NCI-H2081 treated with DMSO at 0.1 percent for 48 hours (cell line): ENCODE measurements at places on chromosomes 1 and 21.

DNA sequence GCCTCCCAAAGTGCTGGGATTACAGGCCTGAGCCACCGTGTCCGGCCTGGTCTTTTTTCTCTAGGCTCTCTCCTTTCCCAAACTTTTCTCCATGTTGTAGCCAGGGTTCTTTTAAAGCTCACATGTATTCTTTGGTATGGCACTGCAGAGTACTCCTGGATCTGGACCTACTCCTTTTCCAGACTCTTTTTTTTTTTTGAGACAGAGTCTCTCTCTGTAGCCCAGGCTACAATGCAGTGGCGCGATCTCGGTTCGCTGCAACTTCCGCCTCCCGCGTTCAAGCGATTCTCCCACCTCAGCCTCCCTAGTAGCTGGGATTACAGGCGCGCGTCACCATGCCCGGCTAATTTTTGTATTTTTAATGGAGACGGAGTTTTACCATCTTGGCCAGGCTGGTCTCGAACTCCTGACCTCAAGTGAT lies 602 bp upstream of the MED18 start:
- DNase-seq = no peak

GRCh38 chr1:38727684-38728584 lies 131.6 kb downstream of the RRAGC start:
- DNase-seq = no peak

DNA sequence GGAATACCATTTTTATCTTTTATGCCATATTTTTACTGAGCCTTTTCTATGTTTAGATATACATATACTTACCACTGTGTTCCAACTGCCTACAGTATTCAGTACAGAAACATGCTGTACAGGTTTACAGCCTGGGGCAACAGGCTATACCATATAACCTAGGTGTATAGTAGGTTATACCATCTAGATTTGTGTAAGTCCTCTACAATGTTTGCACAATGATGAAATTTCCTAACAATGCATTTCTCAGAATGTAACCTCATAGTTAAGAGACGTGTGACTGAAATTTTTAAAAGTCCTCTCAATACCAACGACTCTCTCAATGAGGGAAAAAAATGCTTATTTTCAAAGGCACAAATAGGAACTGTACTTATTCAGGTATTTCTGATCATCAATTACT lies 21.7 kb downstream of the INTS7 start:
- DNase-seq = no peak

GRCh38 chr1:14435368-14436023 lies 163.0 kb upstream of the KAZN start:
- no peak for DNase-seq

DNA sequence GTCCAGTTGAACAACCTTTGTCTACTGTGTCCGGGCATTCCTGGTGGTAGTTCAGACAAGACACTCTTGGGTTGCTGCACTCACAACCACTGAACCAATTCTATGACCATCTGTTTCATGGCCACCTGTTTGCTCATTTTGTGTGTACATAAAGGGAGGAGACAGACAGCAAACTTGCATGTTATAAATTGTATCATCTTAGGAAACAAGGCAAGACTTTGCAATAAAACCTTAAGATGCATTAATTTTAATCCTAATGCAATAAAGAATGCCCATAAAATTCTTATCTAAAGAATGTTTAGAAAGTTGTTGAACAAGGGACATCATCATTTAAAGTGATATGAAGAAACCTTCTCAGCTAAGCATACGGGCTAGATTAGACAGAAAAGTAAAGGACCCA lies 34.8 kb downstream of the ADAM30 start:
- no peak for DNase-seq

GRCh38 chr1:67664048-67664447 lies 21.0 kb upstream of the GADD45A start:
- DNase-seq = no peak

- DNase-seq = no peak
Measured at GRCh38 chr1:184507165-184507564, 120.3 kb downstream of the C1orf21 start.

GRCh38 chr1:206809504-206810084 lies 37.3 kb upstream of the IL10 start:
- no peak for DNase-seq

DNA sequence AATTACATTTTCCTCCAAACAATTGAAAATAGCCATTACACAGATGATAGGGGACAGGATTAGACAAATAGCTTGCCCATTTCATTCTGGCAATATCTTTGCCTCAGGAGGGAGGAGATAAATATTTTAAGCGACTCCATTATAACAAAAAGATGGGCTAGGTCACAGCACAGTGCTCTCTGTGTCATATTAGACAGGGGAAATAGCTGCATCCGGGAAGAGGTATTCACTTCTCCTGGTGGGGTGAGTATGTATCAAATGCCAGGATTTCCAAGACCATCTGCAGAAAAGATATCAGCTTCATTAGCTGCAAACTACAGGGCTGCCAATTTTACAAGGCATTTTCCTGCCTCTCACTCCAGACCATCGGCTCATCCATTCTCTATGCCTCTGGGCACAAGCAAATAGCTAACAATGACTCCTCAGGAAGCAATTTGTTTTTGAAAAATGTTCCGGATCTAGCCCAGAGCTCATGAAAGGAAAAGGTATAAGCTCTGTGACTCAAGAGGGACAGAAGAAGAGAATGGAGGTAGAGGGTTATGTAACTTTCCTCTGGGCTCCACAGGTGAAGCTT lies 41.9 kb upstream of the ANGPTL7 start:
- DNase-seq = no peak

- no peak for DNase-seq
Measured at GRCh38 chr1:158055854-158056253, 62.4 kb downstream of the KIRREL1 start.

- DNase-seq = no peak
Measured at GRCh38 chr21:37032293-37032692, 25.8 kb downstream of the RIPPLY3 start.

DNA sequence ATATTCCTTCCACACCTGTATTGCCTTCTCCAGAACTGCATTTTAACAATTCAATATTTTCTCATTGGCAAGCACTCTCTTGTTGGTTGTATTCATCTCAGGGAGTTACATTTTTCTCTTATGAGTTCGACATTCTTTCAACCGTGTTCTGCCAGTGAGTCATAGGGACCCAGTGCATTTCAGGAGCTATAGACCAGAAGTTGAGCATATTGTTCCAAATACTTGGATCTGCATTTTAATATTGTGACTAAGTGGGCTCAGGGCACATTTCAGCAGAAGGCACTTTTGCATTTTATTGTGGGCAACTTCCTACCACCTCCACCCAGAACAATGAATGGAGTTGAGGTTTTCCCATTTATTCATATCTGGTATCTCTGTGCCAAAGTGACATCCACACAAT lies 132.8 kb downstream of the TNFSF18 start:
- DNase-seq = no peak

DNA sequence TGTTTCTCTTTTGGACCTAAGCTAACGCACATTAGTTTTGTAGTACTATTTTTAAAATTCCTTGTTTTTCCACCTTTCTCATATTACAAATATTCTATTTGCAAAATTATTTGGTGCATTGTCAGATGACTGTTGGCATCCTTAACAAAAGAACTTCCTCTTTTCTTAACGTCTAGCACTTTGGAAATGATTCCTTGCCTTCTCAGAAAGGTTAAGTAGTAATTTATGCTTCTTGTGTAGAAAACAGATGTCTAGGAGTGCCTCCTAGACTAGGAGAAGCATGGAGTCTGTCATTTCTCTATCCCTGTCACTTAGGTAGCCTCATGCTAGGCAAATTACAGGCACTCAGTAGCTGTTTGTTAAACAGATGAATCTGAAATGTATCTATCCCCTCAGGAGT lies 64.4 kb downstream of the HSPA13 start:
- DNase-seq = no peak

GRCh38 chr1:92949937-92950817 lies 11.1 kb downstream of the DIPK1A start:
- DNase-seq = no peak

DNA sequence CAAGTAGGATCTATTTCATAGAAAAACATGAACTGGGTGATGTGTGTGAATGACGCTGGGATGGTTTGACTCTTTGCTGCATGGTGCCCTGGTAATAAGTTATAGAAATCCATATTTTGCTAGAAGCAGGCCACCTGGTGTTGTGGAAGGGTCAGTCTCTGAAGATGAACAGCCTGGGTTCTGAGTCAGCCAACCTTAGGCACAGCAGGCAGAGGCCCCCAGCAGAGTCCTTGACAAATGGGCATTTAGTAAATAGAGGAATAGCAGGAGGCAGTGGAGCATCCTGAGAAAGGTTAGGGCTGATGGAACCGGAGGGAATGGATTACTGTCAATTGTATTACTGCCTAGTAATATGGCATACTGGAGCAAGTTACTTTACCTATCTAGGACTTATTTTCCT lies 20.9 kb downstream of the FGGY start:
- DNase-seq = no peak

- DNase-seq = no peak
Measured at GRCh38 chr1:41006942-41007865, 14.3 kb downstream of the SLFNL1 start.

- DNase-seq = no peak
Measured at GRCh38 chr1:5887349-5887970, 104.8 kb downstream of the NPHP4 start.

DNA sequence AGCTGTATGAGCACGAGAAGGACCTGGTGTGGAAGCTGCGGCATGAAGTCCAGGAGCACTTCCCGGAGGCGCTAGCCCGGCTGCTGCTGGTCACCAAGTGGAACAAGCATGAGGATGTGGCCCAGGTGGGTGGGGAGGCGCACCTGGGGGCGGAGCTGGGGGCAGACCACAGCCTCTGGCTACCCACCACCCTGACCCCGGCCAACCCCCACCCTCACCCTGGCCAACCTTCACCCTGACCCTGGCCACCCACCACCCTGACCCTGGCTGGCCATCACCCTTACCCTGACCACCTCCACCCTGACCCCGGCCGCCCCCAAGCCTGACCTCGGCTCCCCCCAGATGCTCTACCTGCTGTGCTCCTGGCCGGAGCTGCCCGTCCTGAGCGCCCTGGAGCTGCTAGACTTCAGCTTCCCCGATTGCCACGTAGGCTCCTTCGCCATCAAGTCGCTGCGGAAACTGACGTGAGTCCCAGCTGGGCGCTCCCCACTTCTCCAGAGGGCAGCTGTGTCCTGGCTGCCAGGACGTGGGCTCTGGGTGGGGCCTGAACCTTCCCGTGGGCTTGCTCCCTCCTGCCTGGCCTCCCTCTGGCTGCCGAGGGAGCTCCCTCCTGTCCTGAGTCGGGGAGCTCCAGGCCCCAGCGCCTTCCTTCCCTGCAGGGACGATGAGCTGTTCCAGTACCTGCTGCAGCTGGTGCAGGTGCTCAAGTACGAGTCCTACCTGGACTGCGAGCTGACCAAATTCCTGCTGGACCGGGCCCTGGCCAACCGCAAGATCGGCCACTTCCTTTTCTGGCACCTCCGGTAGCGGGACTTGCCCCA lies 69.5 kb downstream of the PIK3CD start:
- DNase-seq = no peak

DNA sequence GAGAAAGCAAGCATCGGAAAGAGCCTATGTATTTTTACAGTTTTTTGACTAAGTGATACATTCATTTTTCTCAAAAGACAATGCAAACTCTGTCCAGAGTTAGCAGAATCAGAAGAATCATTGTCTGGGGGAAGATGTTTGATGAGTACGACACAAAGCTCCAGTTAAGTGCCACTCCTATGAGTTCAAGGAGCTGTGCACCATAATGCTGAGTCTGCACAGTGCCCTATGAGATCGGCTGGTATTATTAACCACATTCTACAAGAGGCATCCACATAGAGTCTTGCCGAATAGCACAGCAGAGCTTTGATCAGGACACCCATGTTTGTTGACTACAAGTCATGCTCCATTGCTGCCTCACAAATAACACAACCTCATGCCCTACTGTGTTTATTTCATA lies 54.9 kb upstream of the RAP1GAP start:
- no peak for DNase-seq

- no peak for DNase-seq
Measured at GRCh38 chr1:95035536-95035935, 37.2 kb downstream of the ALG14 start.

DNA sequence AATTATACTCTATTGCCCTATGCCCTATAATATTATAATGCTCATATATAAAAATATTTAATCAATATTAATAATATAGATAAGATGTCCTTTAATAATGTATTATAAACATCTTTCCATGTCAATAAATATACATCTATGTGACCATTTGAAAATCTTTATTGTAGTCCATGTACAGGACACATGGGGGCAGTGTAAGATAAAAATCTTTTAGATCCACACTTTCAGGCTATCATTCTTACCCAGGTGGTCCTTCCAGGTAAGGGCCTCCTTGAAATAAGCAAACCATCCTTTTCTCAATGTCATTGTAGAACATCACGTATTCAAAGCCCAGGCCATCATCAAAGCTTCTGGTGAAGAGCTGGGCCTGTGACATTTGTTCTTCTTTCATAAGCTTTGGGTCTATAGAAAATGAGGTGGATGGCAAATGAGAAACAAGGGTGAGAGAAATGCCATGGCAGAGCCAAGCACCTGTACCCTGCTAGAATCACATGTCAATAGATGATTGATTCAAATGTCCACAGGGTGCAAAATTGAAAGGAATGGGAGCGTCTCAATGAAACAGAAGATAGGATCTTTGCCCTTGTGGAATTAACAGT lies 20.2 kb downstream of the THEM4 start:
- no peak for DNase-seq

- DNase-seq = no peak
Measured at GRCh38 chr1:228364068-228364705, 42.4 kb downstream of the TRIM11 start.

DNA sequence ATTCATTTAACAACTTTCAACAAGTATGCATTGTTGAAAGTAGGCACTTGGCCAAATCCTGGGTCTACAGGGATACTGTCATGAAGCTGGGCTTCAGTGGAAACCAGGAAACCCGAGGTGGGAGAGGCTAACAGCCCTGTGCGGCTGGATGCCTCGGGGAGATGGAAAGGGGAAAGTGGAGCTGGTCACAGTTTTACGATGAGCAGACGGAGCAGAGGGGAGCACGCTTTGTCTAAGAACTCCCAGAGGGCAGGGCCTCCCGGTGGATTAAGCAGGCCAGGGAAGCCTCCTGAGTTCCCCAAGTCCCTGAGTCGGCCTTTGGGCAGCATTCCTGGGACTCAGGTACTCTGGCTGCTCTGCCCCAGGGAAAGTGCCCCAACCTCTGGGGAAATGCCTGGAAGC lies 23.8 kb downstream of the STUM start:
- no peak for DNase-seq

GRCh38 chr1:4690951-4691675 lies 36.7 kb downstream of the AJAP1 start:
- no peak for DNase-seq

- DNase-seq = no peak
Measured at GRCh38 chr1:63861052-63861691, 87.4 kb downstream of the ROR1 start.

DNA sequence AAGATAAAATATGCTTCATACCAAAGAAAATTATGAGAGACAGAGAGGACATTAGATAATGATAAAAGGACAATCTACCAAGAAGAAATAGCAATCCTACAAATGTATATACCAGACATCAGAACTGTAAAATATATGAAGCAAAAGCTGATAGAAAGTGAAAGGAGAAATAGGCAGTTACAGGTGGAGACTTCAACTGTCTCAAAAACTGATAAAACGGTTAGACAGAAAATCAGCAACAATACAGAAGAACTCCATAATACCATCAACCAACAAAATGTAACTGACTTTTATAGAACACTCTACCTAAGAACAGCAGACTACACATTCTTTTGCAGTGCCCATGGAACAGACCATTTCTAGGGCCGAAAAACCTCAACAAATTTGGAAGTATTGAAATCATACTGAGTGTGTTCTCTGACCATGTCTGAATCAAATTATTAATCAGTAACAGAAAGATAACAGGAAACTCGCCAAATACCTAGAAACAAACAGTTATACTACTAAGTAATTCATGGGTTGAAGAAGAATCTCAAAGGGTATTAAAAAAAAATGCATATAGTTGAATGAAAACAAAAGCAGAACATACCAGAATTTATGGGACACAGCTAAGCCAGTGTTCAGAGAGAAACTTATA lies 132.1 kb downstream of the RPS6KC1 start:
- no peak for DNase-seq
